Keratinocyte (primary cell): ENCODE measurements at places on chromosomes 7 and 10.

DNA sequence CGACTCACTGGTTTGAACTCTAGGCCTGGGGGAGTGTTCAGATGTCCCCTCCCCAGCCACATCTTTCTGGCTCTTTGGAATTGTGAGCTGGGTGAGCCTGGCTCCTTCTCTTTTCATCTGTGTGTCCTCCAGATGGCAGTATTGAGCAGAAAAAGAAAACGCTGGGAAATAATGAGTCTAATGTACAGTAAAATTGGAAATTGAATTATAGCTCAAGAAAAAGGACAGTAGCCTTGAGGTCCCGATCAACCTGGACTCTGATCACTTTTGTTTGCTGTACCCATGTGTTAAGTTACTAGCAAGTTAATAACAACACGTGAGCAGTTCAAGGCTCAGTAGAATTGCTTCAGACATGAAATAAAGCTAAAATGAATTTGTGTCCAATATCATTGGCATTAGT is 77.9 kb downstream of the SNX10 start:
- DNase-seq = no peak

DNA sequence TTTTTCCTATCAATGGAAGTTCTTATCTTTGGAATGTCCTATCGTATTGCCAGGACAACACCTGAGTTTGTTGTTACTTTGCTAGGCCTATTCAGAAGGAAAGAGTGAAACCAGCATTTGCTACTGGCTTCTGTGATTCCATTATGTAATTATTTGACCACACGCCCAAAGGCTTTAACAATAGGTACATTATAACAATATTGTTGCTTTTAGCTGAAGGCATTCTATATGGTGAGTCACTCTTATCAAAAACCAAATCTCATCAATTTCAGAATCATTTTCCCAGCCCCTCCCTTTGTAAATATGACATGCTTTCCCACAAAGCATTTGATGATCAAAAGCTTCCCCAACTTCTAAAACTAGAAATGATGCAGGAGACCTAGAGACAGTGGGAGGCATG is 294.4 kb upstream of the NEBL start:
- no peak for DNase-seq

GRCh38 chr7:99563650-99564049 is 5.2 kb downstream of the ZNF655 start:
- DNase-seq = no peak

- no peak for DNase-seq
These were observed 691 bp upstream of the PPA1 start for GRCh38 chr10:70233939-70234300.

- DNase-seq = no peak
These were observed 639.7 kb downstream of the AUTS2 start for GRCh38 chr7:70237831-70238575.

- DNase-seq = no peak
These were observed 3.4 kb upstream of the DLX6 start for GRCh38 chr7:97001656-97002554.

DNA sequence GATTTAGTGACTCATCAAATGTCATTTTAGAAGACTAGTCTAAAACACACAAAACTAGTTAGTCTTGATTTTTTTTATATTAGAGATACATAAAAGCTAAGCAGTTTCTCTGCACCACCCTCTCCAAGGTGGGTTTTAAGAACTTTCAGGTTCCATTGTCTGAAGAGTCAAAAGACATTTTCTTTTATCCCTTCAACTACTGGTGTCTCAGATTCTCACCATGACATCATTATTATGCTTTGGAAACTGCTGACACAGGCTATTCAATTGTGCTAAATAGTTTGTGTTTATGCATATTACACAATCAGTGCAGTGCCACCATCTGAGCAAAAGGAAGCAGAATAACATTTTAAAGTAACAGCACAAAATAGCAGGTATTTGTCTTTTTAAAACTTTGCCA is 52.2 kb downstream of the IGF2BP3 start:
- no peak for DNase-seq

DNA sequence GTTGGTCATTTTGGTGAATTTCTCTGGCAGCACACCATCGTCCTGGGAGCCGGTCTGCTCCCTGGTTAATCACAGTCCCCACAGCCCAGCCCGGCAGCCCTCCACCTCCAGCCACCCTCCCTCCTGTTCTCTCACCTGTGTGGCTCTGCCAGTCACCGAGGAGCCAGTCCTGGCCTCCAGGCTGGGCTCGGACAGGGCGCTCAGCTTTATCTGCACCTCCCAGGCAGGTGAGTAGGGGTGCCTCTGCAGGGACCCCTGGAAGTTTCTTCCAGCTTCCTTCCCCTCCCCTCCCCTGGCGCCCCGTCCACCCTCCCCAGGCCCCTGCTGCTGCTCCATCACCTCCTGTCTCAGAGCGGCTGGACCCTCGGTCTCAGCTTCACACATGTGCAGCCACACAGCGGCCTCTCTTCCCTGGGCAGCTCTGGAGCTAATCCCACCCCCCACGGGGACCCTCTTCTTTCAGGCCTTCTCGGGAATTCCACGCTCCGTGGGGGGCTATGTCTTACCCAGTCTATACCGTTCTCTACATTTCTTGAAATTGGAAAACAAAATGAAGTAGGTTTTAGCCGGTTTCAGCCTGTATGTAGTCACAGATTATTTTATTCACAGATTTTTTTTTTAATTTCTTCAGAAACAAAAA is 213.9 kb upstream of the PPP2R2D start:
- no peak for DNase-seq

DNA sequence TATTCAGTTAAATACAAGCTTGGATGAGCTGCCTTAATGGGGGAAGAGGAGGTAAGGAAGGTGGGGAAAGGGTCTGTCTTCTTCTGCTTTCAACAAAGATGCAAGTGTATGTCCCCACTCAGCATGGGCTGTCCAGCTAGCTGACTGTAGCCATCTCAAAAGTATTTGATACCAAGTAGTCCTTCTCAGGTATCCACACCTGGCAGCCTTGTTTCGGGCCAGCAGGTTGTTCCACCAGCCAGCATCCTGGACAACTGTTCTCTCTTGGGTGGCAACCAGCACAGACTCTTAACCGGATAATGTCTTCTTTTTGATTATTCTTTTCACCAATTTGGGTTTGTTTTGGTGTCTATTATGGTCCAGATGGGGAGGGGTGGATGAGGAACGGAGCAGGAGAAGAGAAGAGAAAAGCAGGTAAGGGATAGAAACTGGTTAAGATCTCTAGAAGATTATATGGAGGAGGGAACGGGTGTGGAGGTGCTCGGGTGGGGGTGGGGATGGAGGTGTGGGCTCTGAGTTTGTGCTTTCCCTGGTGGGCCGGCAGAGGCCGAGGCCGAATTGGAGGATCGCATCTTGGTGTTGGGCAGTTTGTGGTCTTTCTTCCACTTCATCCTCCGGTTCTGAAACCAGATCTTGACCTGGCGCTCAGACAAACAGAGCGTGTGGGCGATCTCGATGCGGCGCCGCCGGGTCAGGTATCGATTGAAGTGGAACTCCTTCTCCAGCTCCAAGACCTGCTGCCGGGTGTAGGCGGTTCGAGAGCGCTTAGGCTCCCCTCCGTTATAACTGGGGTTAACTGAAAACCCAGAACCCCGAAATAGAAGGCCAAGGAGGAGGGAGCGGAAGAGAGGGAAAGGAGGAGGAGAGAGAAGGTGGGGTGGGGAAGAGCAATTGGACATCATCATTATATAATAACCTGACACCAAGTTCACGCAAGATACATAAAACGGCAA is 1.5 kb downstream of the HOXA4 start:
- no peak for DNase-seq
